ENCODE measurements at places on chromosomes 2 and 18.

- no peak for DNase-seq
Measured at GRCh38 chr2:138432971-138433370, 68.6 kb upstream of the SPOPL start.

GRCh38 chr2:73451263-73451972, 65.8 kb downstream of the ALMS1 start:
- no peak for DNase-seq

- DNase-seq = no peak
Measured at GRCh38 chr18:48028696-48029095, 98.2 kb upstream of the SMAD2 start.

DNA sequence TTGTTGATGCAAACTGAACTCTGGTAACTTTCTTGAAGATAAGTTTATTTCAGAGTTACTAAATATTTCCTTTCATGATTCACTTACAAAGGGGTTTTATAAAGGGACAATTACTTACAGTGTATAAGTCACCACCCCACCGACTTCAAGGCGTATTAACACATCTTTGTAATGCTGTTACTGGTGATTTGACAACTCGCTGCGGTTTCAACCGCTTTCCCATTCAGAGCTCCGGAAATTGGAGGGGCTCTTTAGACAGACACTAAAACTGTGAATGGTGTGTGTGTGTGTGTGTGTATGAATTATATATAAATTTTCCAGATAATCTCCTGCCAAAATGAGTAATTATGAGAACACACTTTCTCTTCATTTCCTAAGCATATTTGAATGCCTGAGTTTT, 4.9 kb downstream of the TM4SF20 start:
- DNase-seq = no peak

DNA sequence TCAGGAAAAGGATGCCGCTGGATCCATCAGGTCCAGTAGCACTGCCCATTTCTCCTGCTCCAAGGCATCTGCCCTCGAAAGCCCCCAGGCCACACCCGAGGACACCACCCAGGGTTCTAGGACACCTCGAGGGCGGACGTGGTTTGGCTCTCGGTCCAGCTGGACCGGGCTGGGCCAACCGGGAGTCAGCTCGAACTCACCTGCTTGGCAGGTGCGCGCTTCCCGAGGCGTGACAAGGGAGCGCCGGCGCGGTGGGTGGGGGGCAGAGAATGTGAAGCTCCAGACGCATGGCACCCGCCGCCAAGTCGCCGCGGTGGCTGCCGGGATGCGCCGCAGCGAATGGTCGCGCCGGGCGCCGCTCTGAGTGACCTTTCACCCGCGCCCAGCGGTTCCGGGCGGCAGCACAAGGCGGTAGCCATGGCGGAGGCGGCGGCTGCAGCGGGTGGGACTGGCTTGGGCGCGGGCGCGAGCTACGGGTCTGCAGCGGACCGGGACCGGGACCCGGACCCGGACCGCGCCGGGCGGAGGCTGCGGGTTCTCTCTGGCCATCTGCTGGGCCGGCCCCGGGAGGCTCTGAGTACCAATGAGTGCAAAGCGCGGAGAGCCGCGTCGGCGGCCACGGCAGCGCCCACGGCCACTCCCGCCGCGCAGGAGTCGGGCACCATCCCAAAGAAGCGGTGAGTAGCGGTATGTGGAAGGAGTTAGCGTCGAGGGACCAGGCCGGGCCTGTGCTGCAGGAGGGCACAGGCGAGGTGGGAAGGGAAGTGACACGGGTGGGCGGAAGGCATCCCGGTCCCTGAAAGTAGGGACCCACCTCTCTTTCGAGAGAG, at the start of gene AGPS:
Gene AGPS, plus strand, starts transcription at position 401 of the 830 bp plus-strand sequence. Its CDS starts 17 bp downstream, at position 418.
- DNase-seq = peak; percentile 18

DNA sequence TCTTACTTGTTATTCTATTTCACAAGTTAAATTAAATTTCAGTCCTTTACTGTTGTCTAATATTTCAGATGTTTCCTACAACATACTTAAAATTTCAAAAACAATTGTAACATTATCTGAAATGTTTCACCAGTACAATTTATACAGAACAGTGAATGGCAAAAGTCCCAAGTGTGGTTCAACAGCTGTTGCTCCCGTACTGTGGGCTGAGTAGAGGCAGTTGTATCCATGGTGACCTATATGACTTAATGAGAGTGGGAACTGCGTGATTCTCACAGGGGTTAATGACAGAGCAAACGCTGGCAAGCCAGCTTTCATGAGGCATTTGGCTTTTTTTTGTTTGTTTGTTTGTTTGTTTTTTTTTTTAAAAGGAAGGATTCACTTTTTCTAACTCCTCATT, 5.3 kb upstream of the PLCL1 start:
- no peak for DNase-seq

- no peak for DNase-seq
Measured at GRCh38 chr2:38125007-38125406, 49.1 kb upstream of the CYP1B1 start.

GRCh38 chr18:25230658-25231326, 121.2 kb downstream of the ZNF521 start:
- DNase-seq = no peak

DNA sequence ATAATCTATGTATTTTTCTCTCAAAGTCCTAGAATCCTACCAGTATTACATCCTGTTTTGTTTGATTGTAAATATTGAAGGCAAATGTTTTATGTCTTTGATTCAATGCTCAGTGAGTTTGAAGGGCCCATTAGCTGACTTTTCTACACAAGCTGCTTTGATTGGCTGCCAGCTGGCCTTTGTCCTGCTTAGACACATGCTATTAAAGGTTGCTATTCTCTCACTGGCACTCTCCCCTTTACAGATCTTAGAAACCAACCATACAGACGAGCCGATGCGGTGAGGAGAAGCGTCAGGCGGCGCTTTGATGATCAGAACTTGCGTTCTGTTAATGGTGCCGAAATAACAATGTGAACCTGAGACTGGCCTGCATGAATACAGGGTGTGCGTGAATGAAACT, 69.7 kb downstream of the PRPF40A start:
- no peak for DNase-seq

DNA sequence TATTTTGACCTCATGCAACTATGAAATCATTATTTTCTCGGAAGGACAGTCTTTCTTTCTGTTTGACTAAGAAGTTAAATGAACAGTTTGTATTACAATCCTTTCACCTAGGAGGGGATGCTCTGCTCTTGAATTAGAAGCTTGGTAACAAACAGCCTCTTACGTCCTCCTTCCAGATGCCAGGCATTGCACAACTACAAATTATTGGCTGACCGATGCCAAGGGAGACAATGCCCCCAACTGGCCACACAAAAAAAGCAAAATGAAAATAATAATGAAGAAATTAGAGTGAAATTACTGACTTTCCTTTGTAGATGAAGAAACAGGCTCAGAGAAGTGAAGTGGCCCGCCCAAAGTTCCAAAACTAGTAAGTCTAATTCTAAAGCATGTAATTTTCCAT, 177.9 kb downstream of the CYRIA start:
- no peak for DNase-seq

DNA sequence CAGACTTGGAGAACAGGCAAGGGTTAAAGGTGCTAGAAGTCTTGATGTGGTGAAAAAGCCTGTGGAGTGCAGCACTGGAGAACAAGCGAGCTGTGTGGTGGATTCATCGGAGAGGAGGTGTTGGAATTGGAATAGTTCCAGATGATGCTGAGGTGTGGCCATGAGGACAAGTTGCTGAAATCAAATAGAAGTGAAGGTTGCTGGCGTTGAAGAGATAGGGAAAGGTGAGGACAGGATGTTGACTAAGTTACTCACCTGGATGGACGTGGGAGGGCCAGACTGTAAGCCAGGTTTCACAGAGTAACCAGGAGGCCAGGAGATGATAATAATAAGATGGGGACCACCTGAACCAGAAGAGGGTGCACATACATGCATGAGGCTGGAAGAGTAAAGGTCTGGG, 173.4 kb downstream of the DIS3L2 start:
- no peak for DNase-seq

- no peak for DNase-seq
Measured at GRCh38 chr18:73684647-73685046, 463.0 kb downstream of the FBXO15 start.

GRCh38 chr2:36781907-36782720, 85.6 kb downstream of the VIT start:
- DNase-seq = no peak

- no peak for DNase-seq
Measured at GRCh38 chr18:51660188-51660715, 462.8 kb upstream of the MEX3C start.

DNA sequence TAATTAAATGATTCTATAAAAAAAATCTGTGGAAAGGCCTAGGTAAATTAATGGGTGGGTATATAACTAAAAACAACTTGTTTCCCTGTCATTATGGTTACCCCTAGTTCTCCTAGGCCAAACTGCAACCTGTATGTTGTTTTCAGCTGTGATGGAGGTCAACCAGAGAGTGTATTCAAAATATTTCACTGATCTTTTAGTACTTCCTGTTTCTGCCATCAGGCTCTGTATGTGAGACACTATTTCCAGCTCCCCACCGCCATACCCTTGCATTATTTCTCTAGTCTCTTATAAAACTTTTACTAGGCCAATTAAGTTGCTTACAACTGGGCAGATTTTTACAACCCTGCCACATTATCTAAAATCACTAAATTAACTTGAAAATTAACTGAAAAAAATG, 21.0 kb upstream of the CDKL4 start:
- DNase-seq = no peak

- no peak for DNase-seq
Measured at GRCh38 chr2:20211420-20211819, 13.5 kb downstream of the SDC1 start.

- no peak for DNase-seq
Measured at GRCh38 chr2:152513029-152513428, 178.1 kb downstream of the FMNL2 start.

DNA sequence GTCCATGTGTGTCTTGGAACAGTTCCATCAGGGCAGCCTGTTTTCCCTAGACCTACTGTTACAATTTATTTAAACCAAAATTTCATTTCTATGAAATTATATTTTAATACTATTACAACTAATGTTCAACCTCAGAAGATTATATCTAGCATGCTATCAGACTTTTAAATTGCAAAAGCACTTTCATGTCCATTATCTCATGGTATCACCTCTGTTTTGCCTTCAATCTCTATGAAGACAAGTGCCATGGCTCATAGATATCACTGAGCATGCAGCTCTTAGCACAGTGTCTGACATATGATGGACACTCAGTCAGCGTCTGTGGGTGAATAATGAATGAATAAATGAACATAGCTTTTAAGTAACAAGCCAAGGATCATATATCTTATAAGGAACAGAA, 288.8 kb downstream of the RAD51AP2 start:
- no peak for DNase-seq

DNA sequence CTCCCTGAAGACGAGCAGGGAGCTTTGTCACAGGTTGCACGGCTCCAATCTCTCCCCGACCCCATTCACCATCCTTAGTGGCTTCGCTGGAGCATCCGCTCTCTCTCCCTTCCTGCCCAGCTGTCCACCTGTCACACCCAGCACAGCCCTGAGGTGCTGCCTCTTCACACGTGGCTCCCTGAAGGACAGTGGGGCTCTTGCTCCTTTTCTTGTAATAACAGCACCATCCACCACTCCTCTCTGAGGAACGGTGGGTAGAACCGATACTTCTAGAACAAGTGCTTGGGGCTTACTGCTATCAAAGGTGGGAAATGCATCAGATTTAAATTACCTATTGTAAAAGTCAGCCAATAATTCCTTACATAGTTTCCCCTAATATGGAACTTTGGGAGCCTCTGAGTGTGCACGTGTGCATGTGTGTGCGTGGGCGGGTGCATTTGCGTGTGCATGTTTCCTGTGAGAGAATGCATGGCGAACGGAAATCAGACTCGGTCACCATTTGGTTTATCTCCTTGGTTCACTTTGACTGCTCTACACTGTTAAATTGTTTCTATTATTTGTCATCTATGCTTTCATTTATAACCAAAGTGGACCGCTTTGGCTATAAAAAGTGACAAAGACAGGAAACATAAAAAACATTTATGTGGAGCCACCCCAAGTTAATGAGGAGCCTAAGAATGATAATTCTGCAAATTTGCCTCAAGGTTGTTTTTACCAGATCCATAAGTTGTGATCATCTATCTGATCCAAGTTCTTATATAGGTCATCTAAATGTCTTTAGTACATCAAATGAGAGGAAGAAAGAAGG, 39.1 kb downstream of the KLHL29 start:
- no peak for DNase-seq

DNA sequence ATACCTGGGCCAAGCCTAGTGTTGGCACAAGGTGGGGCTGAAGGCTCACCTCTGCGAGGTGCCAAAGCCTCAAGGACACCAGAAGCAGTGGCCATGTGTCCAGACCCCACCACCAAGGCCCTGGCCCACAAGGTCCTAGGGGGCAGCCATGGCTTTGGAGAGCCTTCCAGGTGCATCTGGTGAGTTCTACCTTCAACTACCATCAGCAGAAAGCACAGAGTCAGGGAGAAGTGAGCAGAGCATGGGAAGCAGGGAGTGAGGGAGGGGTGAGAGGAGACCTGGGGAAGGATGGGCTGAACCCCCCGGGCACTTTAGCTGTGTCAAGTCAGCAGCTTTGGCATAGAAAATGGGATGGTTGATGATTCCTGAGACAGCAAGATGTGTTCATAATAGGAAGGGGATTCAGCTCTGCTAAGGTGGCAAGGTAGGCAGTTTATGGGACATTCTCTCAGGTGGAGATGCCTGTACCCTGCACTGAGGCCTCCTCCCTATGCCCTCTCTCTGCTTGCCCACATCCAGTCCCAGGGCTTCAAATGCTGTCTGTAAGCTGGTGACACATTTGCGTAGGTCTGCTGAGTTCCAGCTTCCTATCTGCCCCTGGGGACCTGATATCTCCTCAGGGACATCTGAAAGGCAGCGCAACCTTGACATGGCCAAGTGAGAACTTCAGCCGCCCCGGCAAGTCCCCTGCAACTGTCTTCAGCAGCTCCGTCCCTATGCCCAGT, 83.4 kb upstream of the RGPD5 start:
- DNase-seq = no peak

DNA sequence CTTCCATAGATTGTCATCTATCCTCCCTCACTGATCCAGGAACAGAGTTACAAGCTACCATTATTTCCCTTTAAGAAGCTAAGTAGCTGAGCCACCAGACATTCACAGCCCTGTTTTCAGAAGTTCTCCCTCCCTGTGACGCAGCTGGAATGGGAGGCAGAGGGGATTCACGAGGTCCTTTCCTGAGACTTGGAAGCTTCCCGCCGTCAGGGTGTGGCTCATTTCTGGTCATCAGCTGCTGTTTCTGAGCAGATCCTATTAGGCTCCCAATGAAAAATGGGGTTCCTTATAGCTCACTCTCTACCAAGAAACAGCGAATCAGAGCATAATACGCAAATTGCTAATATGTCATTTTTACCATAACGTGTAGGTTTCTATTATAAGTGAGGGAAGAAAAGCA, 559.3 kb upstream of the ID2 start:
- DNase-seq = no peak

DNA sequence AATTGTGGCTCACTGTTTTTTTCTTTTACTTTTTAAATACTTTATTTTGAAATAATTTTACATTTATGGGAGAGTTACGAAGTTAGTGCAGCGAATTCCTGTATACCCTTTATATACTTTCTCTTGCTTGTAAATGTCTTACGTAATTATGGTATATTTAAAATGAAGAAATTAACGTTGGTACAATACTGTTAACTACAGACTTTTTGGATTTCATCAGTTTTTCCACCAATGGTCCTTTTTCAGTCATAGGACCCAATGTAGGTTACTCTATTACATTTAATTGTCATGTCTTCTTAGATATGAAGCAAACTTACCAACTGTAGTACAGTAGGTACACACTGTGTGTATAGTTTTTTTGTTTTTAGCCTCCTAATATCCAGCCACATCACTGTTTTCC, 76.3 kb downstream of the BOLA3 start:
- DNase-seq = no peak
